Right hindlimb (tissue), 1 donor: ENCODE measurements at places on chromosomes 6 and 20.

- no peak for DNase-seq
Measured at GRCh38 chr6:109511832-109512231, 28.8 kb upstream of the ZBTB24 start.

GRCh38 chr20:21312813-21313474, 9.8 kb downstream of the XRN2 start:
- DNase-seq = no peak

- DNase-seq = no peak
Measured at GRCh38 chr6:38268342-38268741, 371.4 kb downstream of the BTBD9 start.

DNA sequence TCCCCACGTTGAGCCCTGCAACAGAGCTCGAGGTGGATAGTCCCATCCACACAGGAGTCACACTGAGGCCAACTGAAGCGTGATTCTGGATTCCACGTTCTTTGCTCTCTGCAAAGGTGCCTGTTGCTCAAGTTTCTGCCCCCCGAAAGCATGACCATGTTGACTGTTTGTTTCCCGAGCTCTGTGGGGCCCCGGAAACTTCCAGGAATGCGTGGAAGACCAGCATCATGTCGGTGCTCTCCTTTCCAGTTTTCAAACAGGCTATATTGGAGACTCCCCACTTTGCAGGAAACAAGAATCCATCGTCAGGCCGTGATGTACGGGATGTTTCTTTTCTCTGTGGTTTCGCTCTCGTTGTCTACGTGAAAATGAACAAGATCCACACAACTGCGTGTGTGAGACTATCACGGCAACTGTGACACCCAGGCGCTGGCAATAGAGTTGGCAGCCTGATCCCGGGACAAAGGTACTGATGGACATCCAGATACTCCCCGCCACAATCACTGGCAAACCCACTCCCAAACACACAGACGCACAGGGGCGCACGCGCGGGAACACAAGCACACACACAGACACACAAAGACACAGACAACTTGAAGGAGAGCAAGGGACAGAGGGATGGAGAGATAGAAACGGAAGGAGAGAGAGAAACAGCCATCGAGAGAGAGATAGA, 444.6 kb upstream of the DEFB115 start:
- DNase-seq = no peak

DNA sequence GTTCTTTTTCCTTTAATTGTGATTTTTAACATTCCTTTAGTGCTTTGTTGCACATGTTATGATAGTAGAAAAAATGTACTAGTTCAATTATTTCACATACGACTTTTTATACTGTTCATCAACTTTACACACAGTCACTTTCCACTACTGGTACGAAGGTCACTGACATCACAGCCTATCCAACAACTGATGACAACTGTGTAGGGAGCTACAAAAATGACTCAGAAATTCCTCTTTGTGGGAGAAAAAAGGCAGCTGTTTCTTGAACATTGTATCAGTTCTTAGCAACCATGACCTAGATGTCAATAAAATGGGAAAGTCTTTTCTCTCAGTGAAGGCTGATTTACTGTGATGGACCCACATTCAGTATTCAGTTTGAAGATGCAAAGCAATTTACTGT, 7.0 kb upstream of the ID4 start:
- DNase-seq = no peak

DNA sequence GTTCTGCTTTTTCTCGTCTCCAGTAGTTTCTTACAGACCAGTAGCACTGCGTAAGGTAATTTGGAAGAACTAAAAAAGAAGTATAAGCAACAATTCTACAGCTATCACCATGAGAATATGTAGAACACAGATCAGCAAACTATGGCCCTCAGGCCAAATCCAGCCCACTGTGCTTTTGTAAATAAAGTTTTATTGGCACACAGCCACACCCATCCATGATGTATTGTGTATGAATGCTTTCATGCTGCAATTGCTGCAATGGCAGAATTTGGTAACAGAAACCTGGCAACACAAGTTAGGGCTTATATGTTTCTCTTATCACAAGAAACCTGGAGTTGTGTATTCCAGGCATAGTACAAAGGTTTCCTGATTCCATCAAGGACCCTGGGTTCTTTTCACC, 386.8 kb upstream of the TSHZ2 start:
- DNase-seq = no peak

DNA sequence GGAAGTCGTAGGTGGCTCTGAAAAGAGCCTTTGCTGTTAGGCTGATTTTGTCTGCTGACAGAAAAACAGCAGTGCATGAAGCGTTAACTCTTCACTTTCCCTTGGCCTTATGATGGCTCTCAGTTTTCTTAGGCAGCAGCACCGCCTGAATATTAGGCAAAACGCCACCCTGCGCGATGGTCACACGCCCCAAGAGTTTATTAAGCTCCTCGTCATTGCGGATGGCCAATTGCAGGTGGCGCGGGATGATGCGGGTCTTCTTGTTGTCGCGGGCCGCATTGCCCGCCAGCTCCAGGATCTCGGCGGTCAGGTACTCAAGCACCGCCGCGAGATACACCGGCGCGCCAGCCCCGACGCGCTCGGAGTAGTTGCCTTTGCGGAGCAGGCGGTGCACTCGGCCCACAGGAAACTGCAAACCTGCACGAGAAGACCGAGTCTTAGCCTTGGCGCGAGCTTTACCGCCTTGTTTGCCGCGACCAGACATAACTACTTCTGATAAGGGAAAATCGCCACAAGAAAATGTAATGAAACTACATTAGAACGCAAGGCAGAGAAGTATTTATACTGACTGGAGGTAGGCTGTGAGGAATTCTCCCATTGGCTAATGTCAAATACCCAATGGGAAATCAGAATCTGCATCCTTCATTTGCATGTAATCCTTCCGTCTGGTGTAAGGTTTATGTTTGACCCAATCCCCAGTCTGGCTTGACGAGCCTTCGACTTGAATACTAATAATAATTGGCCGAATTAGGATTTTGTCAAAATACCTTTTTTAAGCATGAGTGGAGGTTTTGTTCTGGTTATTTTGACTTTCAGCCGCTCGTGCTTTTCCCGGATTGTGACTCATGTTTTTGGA, 53.9 kb upstream of the HFE start:
- DNase-seq = peak; percentile 82

- DNase-seq = no peak
Measured at GRCh38 chr6:125111219-125111983, 42.2 kb upstream of the TPD52L1 start.

DNA sequence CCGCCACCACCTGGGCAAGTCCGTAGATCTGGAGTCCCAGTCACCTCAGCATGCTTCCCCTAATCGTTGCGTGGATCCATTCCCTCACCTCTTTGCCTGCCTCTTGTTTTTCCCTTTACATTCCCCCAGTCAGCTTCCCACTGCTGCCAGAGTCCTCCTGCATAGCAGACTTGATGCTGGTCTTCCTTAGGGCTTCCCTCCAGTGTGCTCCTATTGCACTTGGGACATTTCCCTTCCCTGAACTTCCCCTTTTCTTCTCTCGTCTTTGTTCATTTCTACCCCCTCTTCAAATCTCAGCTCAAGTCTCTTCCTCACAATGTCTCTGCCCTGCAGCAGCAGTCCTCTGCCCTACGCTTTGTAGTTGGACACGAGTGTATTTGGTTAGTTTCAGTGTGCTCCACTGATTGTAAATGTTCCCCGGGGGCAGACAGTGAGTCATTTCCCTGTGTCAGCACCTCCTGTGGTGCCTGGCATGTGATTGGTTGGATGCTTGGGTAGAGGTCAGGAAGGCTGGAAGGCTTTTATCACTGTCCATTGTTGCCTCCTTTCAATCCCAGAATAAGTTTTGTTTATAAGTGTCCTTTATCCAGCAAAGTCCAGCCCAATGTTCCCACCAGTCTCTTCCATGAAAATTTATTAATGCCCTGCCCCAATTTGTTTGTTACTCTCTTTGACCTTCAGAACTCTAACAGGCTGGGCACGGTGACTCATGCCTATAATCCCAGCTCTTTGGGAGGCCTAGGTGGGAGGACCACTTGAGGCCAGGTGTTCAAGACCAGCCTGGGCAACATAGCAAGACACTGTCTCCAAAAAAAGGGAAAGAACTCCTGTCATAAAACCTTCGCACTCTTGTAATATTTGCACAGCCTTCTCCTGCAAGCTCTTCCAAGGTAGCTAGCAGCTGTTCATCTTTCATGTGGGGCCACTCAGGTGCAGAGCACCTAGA, 38.3 kb downstream of the FAM120B start:
- DNase-seq = no peak

GRCh38 chr6:105051941-105052471, 95.1 kb downstream of the LIN28B start:
- no peak for DNase-seq

- DNase-seq = no peak
Measured at GRCh38 chr6:166806962-166807757, 149.2 kb downstream of the RNASET2 start.

DNA sequence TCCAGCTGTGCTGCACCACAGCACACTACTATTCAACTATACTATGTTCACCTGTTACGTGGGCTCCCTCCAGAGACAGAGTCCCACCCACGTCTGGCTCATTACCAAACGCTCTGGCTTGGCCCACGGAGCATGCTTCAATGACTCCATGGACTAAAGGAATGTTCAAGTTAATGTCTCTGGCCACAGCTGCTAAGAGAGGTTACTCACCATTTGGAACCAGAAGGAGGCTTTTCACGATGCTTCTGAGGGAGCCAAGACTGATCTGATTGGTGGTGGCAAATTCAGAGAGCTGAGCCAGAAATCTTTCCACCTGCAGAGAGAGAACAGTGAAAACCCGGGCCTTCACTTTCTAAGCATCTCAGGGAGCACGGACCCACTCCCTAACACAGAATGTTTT, 15.6 kb downstream of the COMMD7 start:
- peak; percentile 47 for DNase-seq

- no peak for DNase-seq
Measured at GRCh38 chr20:44896583-44896982, 11.1 kb downstream of the YWHAB start.

- no peak for DNase-seq
Measured at GRCh38 chr6:29967379-29968010, 25.2 kb downstream of the HLA-A start.

DNA sequence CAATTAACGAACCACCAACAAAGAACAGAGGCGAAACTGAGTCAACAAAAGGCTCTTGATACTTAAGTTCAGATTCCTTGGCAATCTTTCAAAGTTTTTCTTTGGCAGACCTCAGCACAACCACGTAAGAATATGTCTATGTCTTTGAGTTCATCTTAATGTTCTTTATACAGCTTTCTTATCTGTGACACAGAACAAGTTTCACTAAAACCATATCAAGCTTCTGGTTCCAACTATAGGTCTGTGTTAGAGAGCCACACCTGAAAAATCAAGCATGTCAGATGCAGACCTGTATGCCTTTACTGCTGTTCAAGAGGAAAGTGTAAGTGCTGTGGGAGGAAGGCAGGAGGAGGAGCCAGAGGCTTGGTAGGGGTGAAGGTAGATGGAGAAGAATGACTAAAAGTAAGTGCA, 271.3 kb downstream of the KHDC1L start:
- DNase-seq = no peak

DNA sequence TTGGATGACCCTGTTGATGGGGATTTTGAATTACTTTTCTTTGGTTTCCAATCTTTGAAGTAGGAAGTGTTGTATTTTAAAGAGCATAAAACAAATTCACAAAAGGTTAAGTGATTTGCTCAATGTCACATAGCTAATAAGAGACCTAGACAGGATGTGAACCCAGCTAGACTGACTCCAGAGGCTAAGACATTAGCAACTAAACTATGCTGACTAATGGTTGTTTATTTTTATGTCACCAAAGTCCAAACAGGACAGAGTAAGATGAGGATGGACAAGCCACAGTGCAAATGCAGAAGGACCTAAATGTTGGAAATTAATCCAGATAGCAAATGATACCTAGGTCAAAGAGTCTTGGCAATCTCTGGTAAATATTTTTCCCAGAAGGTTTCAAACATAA, 38.0 kb downstream of the OGFRL1 start:
- DNase-seq = no peak
